ENCODE measurements at places on chromosomes 13 and 19. TPM values are rescaled to one million over a fixed set of nuclear protein-coding genes. Genes with fewer than 3 reads are reported as not detected.

Gene ZNF714
- total RNA-seq: 11.0 TPM

- DNase-seq: peak; percentile 66
These were observed 757 bp downstream of the CCDC124 start for GRCh38 chr19:17933414-17934129.

- no peak for DNase-seq
These were observed 13.0 kb upstream of the PROZ start for GRCh38 chr13:113145496-113145895.

GRCh38 chr19:3721887-3722442 lies 13.8 kb downstream of the TJP3 start:
- no peak for DNase-seq

GRCh38 chr19:38012944-38013343 lies 105.9 kb downstream of the SIPA1L3 start:
- DNase-seq: no peak

DNA sequence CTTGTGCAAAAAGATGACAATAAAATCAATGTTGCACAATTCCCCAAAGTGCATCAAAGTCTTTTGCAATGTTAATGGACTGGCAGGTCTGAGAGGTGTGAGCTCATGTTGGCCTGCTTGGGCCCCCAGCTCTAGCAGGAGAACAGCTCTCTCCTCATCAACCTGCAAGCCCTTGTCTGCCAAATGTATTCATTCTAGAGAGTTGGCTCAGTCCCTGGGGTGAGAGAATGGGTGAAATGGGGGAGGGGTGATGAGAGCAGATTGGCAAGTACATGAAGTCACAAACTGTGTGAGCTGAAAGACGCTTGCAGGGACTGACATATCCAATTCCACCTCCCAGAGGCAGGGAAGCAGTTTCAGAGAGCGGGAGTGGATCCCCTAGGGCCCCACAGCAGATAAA lies 465.1 kb upstream of the ZNF507 start:
- no peak for DNase-seq

- DNase-seq: no peak
These were observed 26.3 kb downstream of the SAE1 start for GRCh38 chr19:47156861-47157430.

- DNase-seq: no peak
These were observed 12.9 kb downstream of the ADGRE5 start for GRCh38 chr19:14394167-14394566.

GRCh38 chr19:33758541-33759013 lies 38.1 kb upstream of the KCTD15 start:
- peak; percentile 10 for DNase-seq

- DNase-seq: no peak
These were observed 20.8 kb upstream of the SGCG start for GRCh38 chr13:23159760-23160637.

DNA sequence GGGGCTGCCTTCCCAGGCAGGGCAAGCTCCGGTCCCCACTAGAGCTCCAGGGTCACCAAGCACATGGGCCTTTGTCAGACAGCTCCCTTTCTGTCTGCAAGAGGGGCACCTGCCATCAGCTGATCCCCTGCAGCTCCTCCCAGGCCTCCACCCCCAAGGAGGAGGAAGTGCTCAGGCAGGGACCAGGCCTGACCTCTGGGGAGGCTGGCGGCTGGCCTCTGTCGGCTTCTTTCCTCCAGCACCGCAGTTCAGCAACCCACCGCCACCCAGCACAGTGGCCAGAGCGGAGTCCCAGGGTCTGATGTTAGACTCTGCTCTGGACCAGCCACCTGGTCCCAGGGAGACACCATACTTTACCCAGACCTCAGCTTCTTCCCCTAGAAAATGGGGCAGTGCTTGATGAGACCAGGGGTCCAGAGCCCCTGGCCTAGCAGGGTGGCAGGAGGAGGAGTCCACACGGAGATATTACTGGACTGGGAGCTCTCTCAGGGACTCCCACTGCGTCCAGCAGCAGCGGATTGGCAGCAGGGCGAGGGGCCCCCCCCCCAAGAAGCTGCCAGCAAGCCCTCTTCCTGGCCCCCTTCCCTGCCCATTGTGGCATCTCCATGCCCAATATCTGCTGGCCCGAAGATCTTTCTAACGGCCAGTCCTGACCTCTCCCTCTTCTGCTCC lies 24.1 kb downstream of the NKPD1 start:
- no peak for DNase-seq

DNA sequence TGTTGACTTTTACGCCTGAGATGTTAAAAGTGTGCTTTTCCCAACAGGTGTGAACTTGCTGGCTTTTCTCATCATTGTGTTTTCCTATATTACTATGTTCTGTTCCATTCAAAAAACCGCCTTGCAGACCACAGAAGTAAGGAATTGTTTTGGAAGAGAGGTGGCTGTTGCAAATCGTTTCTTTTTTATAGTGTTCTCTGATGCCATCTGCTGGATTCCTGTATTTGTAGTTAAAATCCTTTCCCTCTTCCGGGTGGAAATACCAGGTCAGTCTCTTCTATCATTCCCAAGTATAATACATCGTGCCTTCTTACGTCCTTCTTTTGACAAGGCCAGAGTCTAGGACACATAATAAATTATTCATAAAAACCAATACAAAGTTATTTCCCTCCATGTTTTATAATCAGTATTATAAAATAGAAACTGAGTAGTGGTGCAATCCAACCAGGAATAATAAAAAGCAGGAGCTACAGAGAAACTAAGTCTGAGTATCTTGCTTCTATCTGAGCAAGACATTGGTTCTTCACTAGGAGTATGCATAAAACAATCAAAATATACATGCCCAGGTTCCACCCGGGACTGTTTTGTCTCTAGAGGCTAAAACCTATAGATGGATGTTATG lies 57.9 kb downstream of the RXFP2 start:
- DNase-seq: peak; percentile 54

GRCh38 chr13:106329941-106330340 lies 205.5 kb downstream of the EFNB2 start:
- DNase-seq: no peak

DNA sequence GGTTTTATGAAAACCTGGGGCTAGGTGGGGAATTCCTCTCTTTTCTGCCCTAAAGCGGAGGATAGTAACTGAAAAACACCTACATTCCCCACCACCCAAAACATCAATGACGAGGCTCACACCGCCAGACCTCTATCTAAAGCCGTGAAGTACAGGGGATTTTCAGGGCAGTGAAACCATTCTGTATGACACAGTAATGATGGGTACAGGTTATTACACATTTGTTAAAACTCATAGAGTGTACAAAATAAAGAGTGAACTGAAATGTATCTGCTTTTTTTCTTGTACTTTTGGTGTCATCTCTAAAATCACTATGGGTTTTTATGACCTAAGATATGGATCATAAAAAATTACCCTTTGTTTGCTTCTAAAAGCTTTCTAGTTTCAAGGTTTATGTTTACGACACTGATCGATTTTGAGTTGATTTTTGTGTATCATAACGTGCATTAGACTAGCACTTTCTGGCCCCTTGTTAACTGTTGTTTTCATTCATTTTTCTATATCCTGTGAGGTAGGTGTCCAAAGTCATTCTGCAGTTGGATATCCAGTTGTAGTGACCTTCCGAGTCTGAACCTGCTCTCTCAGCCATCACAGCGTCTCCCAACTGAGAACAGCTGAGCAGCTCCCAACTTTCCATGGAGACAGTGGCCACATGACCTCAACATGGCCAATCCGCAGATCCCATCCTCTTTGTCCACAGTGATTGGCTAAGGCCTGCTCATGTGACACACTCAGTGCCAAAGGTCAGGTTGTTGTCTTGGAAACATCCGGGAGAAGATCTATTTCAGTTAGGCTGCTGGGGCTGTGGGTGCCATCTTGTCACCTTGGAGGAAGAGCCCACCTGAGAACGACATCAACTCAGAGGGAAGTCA lies 10.3 kb downstream of the MBD3L2B start:
- DNase-seq: no peak

GRCh38 chr13:52999093-52999696 lies 29.4 kb upstream of the OLFM4 start:
- no peak for DNase-seq
